AG08395 (cell line): ENCODE measurements at places on chromosomes 13 and 19.

- no peak for DNase-seq
These were observed 113.2 kb downstream of the HSPH1 start for GRCh38 chr13:31048521-31048920.

DNA sequence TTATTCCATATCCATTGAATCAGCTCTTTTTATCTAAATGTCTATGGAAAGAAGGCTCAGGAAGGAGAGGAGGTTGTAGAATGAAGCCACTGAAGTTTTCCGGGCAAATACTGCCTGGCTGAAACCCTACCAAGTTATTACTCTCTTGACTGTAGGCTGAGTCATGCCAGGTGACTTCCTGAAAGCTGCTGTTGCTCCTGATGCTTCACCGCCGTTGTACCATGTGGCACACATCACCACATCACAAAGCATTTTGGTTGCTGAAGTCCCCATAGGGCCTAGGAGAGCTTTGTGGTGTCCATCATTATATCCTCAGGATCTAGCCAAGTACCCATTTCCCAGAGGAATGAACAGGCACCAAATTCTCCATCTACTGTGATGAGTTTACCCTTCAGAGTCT lies 11.1 kb upstream of the TDRD12 start:
- DNase-seq: no peak

DNA sequence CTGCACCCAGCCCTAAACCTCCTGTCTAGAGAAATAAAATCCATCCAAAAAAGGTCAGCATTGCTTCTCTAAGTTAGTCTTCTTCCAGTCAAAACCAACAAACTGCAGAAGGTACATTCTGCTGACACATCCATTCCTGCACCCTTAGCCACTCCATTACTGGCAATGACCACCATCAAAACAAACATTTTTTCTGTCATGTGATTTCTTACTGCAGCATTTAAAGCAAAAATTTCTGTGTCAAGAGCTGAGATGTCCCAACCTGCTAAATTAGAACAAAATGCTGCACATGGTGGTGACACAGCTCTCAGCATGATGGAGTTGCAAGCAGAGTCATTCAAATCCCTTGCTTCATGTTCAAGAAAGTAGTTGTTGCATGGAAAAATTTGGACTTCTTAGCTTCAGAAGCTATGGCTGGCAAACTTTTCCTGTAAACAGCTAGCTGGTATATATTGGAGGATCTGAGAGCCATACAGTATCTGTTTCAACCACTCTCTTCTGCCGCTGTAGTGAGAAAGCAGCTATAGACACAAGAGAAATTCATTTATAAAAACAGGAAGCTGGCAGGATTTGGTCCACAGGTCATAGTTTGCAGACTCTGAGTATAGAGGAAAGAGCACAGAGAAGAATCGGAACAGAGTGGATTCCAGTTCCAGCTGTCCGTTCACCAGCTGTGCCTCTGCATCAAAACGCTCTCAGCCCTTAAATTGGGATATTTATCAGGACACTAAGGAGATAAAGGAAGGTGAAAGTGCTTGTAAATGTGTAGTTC lies 17.4 kb downstream of the RUBCNL start:
- peak; percentile 86 for DNase-seq

DNA sequence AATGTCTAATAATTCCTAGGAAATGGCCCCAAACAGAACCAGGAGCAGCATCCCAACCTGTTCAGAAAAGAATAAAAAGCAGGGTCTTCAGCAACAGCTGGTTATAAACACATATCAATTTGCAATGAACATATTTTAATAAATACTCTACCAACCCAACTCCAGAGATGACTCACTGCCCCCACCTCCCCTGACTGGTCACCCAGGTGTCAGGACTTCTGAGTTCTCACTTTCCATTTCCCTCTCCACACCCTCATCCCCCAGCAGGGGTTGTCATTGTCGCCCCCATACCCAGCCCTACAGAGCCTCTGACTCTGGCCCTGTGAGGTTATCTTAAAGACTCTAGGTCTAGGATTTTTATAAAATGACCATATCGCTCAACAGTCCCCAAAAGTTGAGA lies 6.9 kb downstream of the SERPINE3 start:
- DNase-seq: no peak

DNA sequence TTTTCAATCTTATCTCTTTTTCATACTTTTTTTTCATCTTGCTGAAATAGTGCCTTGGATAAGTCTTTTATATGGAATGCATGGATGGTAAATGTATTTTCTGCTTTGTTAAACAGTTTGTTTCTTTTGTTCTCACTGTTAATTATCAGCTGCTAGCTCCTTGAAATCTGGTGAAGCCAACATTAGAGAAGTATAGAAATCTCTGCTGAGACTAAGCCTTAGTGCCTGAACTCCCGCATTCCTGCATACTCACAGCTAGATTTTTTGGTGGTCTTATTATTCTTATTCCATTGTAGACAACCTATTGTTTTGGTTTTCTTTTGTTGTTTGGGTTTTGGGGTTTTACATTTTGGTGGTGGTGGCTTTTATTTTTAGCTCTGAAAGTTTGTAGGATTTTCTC lies 48.4 kb downstream of the DNAJC15 start:
- DNase-seq: no peak

- DNase-seq: no peak
These were observed 2.3 kb downstream of the MATK start for GRCh38 chr19:3783660-3784584.

DNA sequence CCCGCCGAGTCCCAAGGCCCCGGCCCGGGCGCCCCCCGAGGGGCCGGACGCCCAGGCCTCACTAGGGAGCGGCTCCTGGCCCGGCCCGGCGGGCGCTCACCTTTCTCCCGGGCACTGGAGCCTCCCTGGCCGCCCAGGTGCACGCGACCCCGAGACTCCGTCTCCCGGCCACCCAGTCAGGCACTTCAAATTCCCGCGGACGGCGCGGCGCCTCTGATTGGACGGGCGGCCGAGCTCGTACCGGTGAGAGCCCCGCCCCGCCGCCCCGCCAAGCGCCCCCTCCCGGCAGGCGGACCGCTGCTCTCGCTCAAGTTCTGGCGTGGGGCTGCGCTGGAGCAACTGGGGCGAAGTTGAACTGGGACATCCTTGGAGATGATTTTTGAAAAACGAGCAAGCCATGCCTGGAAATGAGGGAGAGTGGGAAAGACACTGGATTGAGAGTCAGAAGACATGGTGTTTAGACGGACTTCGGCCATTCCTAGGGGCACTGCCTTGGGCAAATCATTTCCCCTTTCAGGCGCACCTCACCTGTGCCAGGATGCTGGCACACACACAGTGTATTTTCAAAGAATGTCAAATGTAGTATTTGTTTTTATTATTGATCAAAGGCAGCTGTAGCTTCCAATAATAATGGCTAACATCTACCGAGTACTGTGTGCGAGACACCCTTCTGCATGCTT lies 485.3 kb downstream of the UQCRFS1 start:
- no peak for DNase-seq

- no peak for DNase-seq
These were observed 88.3 kb downstream of the DHRS12 start for GRCh38 chr13:51715613-51716012.

GRCh38 chr13:39402221-39402970 lies 200.6 kb downstream of the LHFPL6 start:
- DNase-seq: no peak

GRCh38 chr13:98075048-98075447 lies 67.8 kb upstream of the FARP1 start:
- no peak for DNase-seq

DNA sequence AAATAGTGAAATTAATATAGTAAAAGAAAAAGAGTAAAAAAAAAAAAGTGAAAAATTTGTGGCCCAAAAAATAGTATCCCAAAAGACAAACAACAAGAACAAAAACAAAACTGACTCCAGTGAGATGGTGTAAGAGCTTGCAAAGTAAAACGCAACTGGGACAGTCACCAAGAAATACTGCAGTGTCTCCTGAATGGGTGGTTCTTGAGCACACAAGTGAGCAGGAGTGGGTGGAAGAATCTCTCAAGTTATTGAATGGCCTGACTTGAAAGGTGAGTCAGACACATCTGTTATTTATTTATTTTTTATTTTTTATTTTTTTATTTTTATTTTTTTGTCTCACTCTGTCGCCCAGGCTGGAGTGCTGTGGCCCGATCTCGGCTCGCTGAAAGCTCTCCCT lies 1.9 kb downstream of the ZNF493 start:
- no peak for DNase-seq

GRCh38 chr13:101289764-101290163 lies 126.5 kb downstream of the NALCN start:
- peak; percentile 53 for DNase-seq

- no peak for DNase-seq
These were observed 5.4 kb downstream of the CCDC61 start for GRCh38 chr19:46000491-46001246.

DNA sequence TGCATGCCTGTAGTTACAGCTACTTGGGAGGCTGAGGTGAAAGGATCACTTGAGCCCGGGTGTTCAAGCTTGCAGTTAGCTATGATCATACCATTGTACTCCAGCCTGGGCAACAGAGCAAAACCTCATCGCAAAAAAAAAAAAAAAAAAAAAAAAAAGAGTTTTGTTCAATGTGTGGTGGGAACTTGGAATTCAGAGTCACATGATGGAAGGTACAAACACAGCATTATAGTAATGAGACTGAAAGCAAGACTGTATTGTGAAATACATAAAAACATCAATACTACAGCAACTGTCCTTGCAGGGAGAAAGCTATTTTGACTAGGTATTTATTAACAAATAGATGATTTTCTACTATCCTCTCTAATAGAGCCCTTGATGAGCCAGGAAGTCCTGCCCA lies 393.2 kb downstream of the DLEU7 start:
- DNase-seq: no peak
